ENCODE measurements at places on chromosomes 7 and 10.
A peak's percentile ranks its signal among the peaks of the same experiment; 100 is the strongest.

GRCh38 chr7:157703131-157703530, 366.3 kb downstream of the DNAJB6 start:
- DNase-seq = no peak

DNA sequence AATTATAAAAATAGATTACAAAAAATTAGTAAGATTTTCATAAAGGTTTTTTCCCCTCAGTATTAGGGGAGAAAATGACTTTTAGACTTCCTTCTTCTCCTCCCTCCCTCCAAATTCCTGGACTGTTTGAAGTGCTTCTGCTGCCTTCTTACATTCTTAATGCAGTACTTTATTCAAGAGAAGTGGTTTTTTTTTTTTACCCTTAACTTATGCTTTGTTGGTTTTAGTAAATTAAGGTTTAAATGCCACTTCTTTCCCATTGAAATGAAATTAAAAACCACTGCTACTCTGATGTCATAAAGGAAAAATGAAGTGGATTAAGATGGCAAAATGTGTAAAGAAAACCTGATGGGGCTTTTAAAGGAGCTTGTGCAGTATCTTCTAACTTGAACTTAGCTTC, 140.7 kb downstream of the VTI1A start:
- no peak for DNase-seq

- DNase-seq = no peak
These were observed 384.6 kb downstream of the ARL4A start for GRCh38 chr7:13072014-13072413.

- no peak for DNase-seq
These were observed 195.3 kb upstream of the AHR start for GRCh38 chr7:17103170-17103569.

DNA sequence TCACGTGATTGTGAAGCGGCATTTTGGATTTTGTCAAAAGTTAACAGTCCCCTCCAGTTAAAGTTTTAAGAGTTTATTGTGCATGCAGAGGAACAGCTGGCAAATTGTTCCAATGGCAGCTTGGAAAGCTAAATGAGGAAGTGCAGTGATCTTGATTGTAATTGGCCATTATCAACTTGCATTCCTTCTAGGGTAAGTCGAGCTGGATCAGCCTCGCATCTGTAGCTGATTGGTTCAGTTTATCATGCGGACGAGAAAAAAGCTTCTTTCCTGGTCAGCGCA, 566 bp downstream of the ZNF789 start:
- DNase-seq = peak; percentile 24

GRCh38 chr10:91573320-91573719, 59.6 kb downstream of the PPP1R3C start:
- DNase-seq = no peak

- no peak for DNase-seq
These were observed 34.0 kb downstream of the CDK6 start for GRCh38 chr7:92802406-92802805.

DNA sequence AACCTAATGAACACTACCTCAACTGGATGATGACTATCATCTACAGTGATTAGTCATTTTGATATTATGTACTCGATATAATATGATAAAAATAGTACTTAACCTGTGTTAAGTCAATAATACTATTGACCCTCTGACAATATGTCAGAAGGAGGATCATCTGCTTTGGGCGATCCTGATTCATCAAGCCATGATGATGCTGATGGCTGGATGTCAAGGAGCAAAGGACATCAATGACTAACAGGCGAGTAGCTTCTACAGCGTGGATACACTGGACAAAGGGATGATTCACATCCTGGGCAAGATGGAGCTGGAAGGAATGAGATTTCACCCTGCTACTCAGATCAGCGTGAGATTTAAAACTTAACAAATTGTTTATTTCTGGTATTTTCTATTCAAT, 94.4 kb upstream of the SKAP2 start:
- DNase-seq = no peak

- DNase-seq = no peak
These were observed 1.4 kb upstream of the PODXL start for GRCh38 chr7:131557652-131558385.

- no peak for DNase-seq
These were observed 54.5 kb upstream of the SLF2 start for GRCh38 chr10:100858261-100858660.

GRCh38 chr10:119383174-119383856, 159.2 kb downstream of the RGS10 start:
- no peak for DNase-seq

- DNase-seq = no peak
These were observed 59.8 kb upstream of the ADAM12 start for GRCh38 chr10:126448091-126448490.

DNA sequence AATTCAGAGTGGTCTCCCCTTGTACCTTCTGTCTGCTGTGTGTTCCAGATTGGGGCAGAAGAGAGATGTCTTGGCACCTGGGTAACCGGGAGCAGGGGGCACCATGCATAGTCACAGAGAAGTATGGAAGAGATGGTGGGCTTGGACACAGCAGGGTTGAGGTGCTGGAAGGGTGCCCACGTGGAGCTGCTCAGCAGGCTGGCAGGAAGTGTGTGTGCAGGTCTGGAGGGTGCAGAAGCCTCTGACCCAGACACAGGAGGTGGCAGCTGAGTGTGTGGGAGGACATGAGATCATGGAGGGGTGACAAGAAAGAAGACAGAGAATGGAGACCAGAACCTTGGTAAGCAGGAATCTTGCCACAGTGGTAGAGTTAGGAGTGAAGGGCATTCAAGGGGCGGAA, 42.3 kb upstream of the DUSP5 start:
- DNase-seq = no peak

GRCh38 chr10:122001698-122002097, 12.7 kb downstream of the TACC2 start:
- DNase-seq = no peak

- no peak for DNase-seq
These were observed 56.9 kb downstream of the DPYSL4 start for GRCh38 chr10:132243626-132244025.

- DNase-seq = no peak
These were observed 1091.2 kb downstream of the KCNMA1 start for GRCh38 chr10:76546411-76546810.

DNA sequence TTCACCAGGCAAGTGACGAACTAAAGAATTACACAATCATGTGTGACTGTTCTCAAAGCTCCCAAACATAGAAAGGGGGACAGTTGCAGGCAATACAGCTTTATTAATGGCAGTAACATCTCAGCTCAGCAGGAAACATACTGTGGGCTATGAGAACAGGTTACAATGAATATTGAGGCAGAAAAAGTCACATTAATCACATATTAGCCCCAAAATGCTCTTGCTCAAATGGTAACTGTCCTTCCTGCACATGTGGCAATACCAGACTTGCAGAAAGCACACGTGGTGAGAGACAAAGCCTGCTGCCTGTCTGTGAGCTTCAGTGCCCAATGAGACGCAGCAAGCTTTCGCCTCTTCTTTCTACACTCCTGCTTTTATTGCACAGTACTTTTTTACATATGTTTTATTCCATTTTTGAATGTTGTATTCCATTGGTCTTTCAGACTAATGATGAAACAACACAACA, 104.9 kb upstream of the ACBD5 start:
- DNase-seq = no peak

- DNase-seq = peak; percentile 6
These were observed 287.2 kb downstream of the HGF start for GRCh38 chr7:81482600-81483186.

DNA sequence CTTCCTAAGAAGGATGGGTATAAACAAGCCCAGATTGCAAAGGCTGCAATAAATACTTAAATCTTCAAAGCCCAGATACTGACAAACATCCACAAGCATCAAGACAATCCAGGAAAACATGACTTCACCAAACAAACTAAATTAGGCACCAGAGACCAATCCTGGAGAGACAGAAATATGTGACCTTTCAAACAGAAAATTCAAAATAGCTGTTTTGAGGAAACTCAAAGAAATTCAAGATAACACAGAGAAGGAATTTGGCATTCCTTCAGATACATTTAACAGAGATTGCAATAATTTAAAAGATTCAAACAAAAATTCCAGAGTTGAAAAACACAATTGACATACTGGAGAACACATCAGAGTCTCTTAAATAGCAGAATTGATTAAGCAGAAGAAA, 23.0 kb downstream of the GSDME start:
- no peak for DNase-seq

- DNase-seq = no peak
These were observed 18.2 kb downstream of the TWIST1 start for GRCh38 chr7:19099194-19099593.

DNA sequence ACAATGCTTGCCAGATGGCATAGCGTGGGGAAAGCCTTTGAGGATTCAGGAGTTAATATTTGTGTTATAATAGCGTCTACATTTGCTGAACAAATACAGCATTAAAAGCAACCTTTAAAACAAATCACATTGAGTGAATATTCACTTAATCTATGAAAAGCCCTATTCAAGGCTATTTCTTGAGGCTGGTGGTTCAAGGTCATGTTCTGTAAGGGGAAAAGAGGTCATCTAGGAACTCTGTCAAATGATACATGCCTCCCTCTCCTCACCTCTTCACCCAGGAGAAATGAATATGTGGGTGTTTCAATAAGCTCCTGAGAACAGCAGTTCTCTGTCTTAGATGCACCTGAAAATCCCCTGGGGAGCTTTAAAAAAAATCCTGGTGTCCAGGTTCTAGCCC, 303.0 kb downstream of the ELMO1 start:
- no peak for DNase-seq

DNA sequence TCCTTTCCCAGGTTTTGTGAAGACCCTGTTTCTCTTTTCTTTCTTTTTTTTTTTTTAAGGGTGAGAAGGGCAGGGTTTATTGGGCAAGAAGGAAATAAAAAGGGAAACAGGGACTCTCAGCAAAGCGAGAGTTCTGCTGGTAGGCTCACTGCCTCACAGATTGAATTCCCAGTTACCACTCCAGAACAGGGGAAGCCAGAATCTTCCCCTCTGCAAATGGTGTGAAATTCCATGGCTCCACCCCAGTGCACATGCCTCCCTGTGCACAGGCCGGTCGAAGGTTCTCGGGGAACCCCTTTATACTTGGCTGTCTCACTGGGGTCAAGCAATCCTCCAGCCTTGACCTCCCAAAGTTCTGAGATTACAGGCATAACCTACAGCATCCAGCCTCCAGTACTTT, 10.5 kb upstream of the GUSB start:
- DNase-seq = no peak

DNA sequence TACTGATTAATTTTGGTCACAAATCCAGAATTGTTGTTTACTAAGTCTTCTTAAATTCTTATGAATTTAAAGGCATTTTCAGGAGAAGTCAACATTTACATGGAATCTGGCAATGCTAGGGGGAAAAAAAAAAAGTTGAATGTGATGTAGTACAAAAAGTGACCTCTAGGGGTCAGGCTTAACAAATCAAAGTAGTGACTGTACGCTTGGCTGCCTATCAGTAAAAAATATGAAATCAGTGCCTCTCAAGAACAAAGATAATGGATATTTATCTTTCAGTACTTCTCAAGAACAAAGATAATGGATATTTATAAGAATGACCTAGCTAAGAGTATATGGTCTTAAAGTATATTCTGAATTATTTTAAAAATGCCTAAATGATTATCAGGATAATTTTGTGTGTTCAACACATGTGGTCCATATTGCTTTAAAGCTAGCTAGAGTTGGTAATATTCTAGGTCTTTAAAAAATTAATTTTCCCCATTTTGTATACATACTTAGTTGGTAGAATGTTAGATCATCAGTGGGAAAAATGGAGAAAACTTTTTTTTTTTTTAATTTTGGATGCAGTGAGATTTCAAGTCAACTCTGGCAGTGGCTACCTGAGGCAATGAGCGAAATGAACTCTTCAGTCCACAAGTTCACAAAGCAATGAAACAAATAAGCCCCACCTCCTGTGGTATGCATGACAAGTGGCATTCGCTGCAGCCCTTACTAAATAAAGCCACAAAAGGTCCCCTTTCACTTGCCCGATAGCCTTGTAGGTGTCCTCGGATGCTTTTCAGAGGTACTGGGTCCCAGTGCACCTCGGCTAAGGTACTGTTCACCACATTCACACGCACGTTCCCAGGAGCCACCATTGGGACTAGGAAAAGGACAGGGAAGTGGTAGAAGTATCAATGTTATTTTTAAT, 51.2 kb upstream of the LAMB4 start:
- peak; percentile 35 for DNase-seq

- DNase-seq = no peak
These were observed 101.6 kb downstream of the TES start for GRCh38 chr7:116311816-116312471.

Data from CD4-positive, alpha-beta T cell treated with Interleukin-4 for 4 hours (primary cell).